A549 treated with RU486 at 1 μM for 4 hours (cell line): ENCODE measurements at places on chromosomes 7 and 10. TPM values are rescaled to one million over a fixed set of nuclear protein-coding genes. Genes with fewer than 3 reads are reported as not detected.

PNLIPRP2 gene
- 0.10 to 0.32 TPM in 2 of 5 replicates, not detected in the others for total RNA-seq

TMEM236 gene
- total RNA-seq = 0.03 to 0.07 TPM (median 0.06 TPM) in 5 replicates

KIAA1549 gene
- total RNA-seq = 5.7 to 8.2 TPM (median 7.2 TPM) in 5 replicates

DHX32 gene
- total RNA-seq = 32.9 to 49.2 TPM (median 46.9 TPM) in 5 replicates

EMX2 gene
- total RNA-seq = not detected in 5 replicates

LRRC61 gene
- total RNA-seq = 0.12 to 0.19 TPM (median 0.17 TPM) in 3 of 5 replicates, not detected in the others

ATP6V0E2 gene
- 42.7 to 64.6 TPM (median 59.8 TPM) in 5 replicates for total RNA-seq

NPSR1 gene
- not detected in 5 replicates for total RNA-seq
